ENCODE measurements at places on chromosomes 1 and 21. TPM values are rescaled to one million over a fixed set of nuclear protein-coding genes. Genes with fewer than 3 reads are reported as not detected.

- DNase-seq: no peak
Measured at GRCh38 chr1:155990005-155990739, 11.8 kb upstream of the ARHGEF2 start.

DNA sequence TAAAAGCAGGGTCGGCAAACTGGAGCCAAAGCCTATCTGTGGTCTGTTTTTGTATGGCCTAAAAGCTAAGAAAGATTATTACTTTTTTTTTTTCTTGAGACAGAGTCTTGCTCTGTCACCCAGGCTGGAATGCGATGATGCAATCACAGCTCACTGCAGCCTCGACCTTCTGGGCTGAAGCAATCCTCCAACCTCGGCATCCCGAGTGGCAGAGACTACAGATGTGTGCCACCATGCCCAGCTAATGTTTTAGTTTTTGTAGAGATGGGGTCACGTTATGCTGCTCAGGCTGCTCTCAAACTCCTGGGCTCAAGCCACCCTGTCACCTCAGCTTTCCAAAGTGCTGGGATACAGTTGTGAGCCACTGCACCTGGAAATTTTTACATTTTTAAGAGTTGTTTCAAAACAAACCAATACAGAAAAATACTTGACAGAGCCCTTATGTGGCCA lies 6.5 kb upstream of the GLRX2 start:
- DNase-seq: no peak

- DNase-seq: no peak
Measured at GRCh38 chr1:201882665-201883132, 6.0 kb upstream of the SHISA4 start.

DNA sequence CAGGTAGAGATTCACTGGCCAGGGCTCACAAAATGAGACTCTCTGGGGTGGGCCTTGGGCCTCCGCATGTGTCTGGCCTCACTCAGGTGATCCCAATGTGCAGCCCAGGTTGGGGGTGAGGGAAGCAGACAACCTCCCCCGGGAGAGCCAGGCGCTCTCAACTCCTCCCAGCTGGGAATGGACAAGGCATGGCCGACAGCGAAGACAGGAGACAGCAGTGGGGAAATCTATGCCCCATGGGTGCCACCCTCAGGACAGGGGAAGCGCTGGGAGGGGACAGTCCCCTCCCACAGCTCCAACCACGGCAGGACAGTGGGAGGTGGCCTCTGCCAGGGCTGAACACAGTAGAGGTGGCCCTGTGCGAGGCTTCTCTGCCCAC lies 47.7 kb downstream of the PRDM15 start:
- no peak for DNase-seq

DNA sequence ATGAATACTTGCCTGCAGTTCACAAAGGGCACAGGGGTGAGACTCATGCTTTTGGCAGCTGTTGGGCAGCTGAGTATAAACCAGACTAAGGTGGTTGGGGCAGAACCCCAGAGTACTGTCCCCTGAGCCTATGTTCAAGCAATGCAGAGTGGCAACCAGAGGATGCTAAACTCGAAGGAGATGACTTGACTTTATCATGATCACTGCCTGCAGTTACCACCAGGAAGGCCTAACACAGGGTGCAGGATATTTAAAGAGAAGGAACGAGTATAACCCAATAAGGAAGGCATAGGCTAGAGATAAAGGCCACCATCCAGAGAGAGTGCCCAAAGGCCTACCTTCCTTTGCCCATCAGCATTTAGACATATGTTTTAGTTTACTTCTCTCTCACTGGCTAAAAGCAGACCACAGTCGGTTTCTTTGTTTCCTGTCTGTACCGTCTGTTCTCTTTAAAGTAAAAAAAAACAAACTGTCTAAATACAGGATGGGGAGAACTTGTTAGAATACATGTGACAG lies 83.3 kb downstream of the MPZL1 start:
- no peak for DNase-seq

GRCh38 chr1:239212811-239213220 lies 173.6 kb upstream of the CHRM3 start:
- no peak for DNase-seq

DNA sequence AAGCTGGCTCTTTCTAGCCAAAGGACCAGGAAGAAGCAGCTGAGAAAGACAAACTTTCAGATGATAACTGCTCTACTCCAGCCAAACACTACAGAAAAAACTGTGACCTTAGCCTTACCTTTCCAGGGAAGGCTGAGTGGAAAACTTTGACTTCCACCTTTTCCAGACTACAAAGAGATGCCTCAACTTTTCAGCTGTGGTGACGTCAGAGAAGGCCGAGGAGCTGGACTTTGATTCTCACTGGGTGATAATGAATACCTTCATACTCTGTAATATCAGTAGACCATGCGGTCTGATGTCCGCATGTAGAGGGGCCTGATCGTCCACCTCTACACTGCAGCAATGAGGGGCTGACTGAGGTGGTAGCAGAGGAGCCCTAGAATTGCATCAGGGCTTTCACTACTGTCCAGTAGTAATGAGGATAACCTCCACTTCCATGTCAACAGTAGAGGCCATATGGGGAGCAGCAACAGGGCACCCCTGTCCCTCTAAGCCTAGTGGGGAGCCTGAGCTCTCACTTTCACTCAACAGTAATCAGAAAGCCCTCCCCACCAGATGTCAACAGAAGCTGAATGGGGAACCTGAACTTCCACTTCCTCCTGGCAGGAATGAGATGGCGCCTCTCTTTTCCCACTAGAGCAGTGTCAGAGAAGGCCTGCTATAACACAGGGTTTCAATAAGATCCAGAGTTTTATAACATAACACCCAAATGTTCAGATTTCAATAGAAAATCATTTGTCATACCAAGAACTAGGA lies 28.4 kb upstream of the PADI1 start:
- DNase-seq: no peak

GRCh38 chr21:31927689-31928353 lies 55.0 kb downstream of the HUNK start:
- no peak for DNase-seq

DNA sequence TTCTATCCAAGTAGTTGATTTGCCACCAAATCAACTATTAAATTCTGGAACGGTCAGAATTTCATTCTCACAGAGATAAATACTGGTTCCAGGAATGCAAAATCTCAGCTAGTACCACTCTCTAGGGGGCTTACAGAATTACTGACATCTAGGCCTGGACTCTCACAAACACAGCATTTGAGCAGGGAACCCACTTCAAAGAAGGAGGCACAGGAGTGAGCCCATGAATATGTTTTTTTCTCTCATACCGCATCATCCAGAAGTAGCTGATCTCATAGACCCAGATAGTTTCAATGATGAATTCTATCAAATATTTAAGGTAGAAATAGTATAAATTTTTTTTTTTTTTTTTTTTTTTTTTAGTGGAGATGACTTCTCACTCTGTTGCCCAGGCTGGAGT lies 32.1 kb downstream of the S1PR1 start:
- DNase-seq: no peak

DNA sequence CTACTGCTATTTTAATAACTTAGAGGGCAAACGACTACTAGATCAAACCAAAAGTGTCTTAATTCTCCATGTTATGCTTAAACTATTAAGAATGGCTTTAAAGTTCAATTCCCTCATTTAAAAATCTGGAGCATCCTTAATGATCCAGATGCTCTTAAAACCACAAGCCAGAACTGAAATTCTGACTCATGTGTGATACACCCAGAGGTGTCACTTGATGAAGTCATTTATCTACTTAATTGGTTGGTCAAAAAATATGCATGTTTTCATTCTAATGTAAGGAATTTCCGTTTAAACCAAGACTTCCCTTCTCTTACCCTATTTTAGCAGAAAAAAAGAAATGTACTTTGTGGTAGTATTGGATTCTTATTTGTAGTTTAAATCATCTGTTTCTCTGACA lies 1261.2 kb upstream of the B3GALT2 start:
- DNase-seq: no peak

- DNase-seq: no peak
Measured at GRCh38 chr1:5235355-5235899, 581.0 kb downstream of the AJAP1 start.

GRCh38 chr1:60113028-60113427 lies 39.5 kb upstream of the C1orf87 start:
- DNase-seq: no peak

- DNase-seq: no peak
Measured at GRCh38 chr21:16211339-16212303, 481.8 kb downstream of the USP25 start.

DNA sequence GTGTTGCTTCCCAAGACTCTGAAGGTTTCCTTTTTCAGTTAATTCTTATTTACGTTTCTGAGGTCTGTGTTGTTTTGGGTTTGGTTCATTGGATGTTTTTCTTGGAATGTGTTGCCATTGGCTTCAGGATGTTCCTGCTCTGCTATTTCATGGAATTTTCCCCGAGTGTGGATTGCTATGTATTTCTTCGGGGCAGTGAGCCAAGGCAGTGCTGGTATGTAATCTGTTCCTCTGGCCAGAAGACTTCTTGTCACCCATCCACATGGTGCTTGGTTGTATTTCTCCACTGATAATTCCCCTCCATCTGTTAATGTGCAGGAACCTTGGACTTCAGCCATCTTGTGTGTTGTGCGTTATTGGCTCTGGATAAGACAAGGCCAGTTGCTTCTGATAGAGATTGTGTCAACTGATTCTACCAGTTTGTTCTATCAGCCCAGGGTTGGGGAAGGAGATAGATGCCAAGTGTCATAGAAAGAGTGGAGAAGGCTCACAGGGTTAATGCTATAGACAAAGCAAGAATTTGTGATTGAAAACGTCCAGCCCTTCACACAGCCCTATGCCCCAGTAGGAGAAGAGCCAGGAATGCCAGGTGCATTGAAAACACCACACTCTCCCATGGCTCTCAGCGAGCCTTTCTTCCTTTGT lies 505.2 kb downstream of the PLPP3 start:
- DNase-seq: peak; percentile 62

Gene PSRC1
- 11.9 TPM for polyA plus RNA-seq

Gene CHD5
- 0.14 TPM for polyA plus RNA-seq

Gene CRABP2
- 349 TPM for polyA plus RNA-seq

Gene RAB25
- polyA plus RNA-seq: not detected

Gene GFI1
- polyA plus RNA-seq: 0.20 TPM

Gene APOBEC4
- not detected for polyA plus RNA-seq

Gene SFT2D2
- 7.3 TPM for polyA plus RNA-seq
